ENCODE measurements at places on chromosomes 2 and 18.

- no peak for DNase-seq
Observed at GRCh38 chr2:211144078-211144477, 587.7 kb downstream of the CPS1 start.

GRCh38 chr2:20021405-20022009 is 9.0 kb upstream of the MATN3 start:
- no peak for DNase-seq

GRCh38 chr2:341912-342311 is 54.0 kb upstream of the ALKAL2 start:
- no peak for DNase-seq

GRCh38 chr18:24013051-24013450 is 1.5 kb upstream of the TTC39C start:
- no peak for DNase-seq

DNA sequence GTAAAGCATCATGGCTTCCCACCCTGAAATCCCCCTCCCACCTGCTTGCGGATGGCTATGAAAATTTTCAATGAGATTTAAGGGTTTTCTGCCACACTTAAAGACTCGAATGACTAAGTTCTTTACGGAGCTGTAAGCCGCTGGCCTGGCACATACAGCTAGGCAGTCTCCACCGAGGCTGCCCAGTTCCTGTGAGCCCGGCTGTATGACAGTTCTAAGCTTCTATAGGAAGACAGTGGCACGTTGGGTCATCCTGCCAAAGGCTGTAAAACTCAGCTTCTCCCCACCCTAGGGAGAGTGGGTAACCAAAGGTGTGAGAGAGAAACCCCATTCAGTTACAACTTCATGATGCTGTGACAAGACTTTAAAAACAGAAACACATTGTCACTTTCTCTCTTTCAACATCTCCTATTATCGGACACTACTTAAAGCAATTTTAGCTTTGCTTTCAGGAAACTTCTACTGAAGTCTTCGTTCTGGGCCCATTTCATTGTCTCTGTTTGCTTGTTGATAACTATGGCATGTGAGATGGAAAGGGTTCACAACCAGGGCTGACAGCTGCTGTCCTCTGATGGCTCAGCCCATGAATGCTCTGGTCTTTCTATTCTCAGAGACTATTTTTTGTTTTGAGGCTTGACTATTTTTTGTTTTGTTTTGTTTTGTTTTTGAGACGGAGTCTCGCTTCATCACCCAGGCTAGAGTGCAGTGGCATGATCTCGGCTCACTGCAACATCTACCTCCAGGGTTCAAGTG is 7.1 kb downstream of the CASP8 start:
- DNase-seq: no peak

- no peak for DNase-seq
Observed at GRCh38 chr2:85743304-85743978, 10.3 kb upstream of the ATOH8 start.

- DNase-seq: no peak
Observed at GRCh38 chr2:218145124-218145523, 19.3 kb downstream of the CXCR2 start.

DNA sequence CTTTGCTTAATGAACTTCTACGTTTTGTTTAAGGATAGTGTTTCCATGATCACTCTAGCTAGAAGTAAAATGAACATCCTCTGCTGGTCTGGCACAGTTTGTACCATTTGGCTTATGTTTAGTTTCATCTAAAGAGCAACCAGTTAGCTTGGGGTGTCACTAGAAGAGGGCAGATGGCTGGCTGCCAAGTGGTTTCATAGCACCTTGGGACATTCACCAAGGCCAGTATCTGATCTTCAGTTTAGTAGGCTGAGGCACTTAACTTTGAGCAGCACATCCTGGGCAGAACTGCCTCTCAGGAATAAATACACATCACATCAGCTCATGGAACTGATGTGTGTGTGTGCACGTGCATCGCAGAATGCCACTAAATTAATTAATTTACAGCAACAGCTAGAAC is 68.4 kb downstream of the NXPH2 start:
- no peak for DNase-seq

DNA sequence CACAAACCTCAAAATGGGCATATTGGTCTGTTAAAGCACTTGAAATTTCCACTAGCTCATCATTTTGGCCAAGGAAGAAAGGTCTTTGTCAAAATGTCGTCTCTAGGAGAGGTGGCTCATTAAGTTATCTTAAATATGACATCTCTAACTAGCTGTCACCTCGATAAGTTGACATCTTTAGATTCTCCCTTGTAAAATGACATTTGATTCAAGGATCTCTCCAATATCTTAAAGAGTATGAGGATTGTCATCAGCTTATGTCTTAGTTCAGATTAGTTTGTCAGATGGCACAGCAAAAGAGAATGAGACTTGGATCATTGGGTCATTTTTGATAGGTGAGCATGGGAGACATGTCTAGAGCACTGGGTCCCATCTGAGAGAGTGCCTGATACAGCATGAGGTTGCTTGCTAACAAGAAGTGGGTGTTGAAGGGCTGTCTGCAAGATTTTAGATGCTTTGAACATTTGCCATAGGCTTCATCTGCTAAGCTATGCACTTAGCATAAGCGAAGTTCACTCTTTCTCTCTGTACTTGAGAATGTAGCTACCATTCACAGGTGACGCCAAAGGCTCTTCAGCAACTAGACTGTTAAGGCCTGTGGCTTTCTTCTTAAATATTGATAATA is 12.9 kb downstream of the PTPRM start:
- DNase-seq: no peak

GRCh38 chr2:98393354-98393753 is 47.1 kb downstream of the CNGA3 start:
- no peak for DNase-seq

DNA sequence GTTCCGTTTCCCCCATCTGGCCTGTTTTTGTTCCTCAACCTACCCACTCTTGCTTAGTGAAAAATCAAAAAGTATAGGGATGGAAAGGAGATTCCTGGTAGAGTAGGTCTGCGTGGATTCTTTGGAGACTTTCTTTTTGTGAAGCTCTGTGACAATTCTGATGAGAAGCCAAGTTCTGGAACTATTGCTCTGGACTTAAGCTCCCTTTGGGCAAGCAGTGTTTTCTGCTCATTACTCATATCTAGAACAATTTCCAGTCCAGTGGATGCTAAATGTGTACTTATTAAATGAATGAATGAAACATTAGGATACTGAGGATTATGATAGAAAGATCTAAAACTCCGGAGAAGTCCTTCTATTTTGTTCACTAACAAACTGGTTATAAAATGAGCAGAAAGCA is 76.5 kb downstream of the SOCS6 start:
- no peak for DNase-seq

DNA sequence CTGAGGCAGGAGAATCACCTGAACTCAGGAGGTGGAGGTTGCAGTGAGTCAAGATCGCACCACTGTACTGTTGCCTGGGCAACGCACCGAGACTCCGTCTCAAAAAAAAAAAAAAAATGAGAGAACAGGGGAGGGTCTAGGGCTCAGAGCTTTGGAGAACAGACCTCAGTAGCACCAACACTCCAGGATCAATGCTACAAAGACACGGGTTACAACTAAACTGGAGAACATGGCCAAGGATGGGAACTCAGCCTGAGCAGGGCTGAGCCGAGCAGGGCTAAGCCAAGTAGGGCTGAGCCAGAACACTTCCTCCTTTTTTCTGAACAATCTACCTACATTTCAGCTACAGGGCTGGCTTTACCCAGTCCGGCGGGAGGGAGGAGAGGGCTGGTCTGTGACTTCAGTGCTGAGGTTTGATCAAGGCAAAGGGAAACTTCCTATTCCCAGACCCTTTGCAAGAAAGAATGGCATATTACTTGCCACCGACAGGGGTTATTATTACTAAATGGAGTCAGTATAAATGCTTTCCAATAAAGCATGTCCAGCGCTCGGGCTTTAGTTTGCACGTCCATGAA is 2.9 kb upstream of the CASP8 start:
- peak; percentile 41 for DNase-seq

DNA sequence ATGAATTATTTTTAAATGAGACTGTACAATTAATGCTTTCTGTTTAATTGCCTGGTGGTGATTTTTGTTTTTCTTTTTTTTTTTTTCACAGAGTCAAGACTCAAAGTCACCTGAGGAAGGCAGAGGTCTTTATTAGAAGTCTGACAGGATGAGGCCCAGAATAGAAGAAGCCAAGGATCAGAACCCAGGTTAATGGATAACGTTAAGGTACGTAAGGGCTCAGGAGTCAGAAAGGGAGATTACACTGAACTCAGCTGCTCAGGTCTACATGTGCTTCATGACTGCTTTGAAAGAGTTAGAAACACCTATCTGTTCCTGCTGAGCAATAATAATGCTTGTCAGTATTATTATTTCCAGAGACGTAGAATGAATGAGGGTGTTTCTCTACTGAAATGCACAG is 196.5 kb downstream of the LRATD1 start:
- no peak for DNase-seq

DNA sequence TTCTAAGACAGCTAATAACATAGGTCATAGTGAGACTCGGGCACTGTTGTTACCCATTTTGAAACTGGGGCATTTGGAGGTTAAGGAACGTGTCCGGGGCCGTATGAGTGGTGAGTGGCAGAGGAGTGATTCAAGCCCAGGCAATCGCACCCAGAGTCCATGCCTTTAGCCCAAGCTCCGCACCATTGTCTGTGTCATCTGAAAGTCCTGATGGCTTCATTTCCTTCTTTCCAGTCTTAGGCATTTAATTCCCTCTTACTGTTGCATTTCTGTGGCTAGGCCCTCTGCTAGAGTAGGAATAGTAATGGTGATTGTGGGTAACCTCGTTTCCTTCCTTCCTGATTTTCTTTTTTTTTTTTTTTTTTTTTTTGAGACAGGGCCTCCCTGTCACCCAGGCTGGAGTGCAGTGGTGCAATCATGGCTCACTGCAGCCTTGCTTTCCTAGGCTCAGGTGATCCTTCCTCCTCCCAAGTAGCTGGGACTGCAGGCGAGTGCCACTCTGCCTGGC is 49.8 kb upstream of the ASB1 start:
- no peak for DNase-seq

DNA sequence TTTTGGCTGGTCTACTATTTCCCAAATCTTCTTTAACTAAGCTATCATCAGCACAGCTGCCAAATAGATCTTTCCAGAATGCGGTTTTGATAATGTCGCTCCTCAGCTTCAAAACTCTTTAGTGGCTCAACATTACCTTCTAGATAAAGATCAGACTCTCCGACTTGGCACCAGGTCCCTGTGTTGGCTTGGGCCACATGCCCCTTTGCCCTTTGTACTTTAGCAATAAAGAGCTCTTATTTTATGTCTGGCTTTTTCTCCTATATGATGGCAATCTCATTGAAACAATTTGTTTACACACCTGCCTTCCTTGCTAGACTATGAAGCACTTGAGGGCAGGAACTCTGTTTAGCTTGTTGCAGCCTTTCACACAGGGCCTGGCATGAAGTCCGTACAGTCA is 128.9 kb upstream of the GATA6 start:
- DNase-seq: no peak

GRCh38 chr2:140177086-140177485 is 1396.9 kb upstream of the NXPH2 start:
- DNase-seq: no peak

- no peak for DNase-seq
Observed at GRCh38 chr2:225290757-225291400, 108.6 kb upstream of the NYAP2 start.

GRCh38 chr2:138106606-138107005 is 142.3 kb downstream of the HNMT start:
- no peak for DNase-seq

GRCh38 chr2:164145093-164145987 is 409.5 kb upstream of the FIGN start:
- no peak for DNase-seq

- DNase-seq: no peak
Observed at GRCh38 chr2:231904161-231904611, 22.0 kb downstream of the NPPC start.

DNA sequence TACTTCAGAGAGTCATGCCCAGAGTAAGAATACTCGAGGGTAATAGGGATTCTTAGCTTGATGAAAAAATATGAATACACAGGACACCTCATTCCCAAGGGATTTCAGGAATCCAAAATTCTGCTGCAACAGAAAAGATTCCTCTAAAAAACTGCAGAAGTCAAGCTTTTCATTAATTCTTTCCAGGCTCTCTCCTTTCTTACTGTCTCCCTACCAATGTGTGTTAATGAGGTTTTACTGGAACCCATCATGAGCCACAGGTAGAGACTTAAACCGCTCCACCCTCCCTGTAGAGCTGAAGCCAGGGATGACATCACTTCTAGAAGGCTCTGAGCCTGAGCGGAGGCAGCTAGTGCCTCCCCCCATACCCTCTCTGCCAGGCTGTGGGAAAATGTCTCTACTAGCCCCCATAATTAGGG is 3.4 kb downstream of the SDC1 start:
- DNase-seq: no peak

- peak; percentile 56 for DNase-seq
Observed at GRCh38 chr2:219308142-219309101, 779 bp downstream of the PTPRN start.

DNA sequence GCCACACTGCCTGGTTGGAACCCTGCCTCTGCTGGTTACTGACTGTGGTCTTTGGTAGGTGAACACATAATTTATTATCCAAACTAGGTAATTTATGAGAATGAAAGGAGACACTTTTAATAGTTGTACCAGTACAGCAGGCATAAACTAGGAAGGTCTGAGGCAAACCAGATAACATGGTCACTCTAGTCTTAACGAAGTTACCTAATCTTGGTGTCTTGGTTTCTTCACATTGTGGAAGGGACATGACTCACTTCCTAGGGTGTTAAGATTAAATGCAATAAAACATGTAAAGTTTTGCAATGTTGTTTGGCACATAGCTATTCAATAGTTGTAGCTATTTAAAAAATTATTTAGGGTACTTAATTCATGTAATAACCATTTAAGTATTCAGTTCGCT is 23.3 kb downstream of the SPTBN1 start:
- no peak for DNase-seq

GRCh38 chr18:37084912-37085311 is 256.0 kb downstream of the KIAA1328 start:
- no peak for DNase-seq

GRCh38 chr2:19747310-19748072 is 154.3 kb downstream of the TTC32 start:
- no peak for DNase-seq

GRCh38 chr2:103028181-103028580 is 266.4 kb downstream of the TMEM182 start:
- no peak for DNase-seq

DNA sequence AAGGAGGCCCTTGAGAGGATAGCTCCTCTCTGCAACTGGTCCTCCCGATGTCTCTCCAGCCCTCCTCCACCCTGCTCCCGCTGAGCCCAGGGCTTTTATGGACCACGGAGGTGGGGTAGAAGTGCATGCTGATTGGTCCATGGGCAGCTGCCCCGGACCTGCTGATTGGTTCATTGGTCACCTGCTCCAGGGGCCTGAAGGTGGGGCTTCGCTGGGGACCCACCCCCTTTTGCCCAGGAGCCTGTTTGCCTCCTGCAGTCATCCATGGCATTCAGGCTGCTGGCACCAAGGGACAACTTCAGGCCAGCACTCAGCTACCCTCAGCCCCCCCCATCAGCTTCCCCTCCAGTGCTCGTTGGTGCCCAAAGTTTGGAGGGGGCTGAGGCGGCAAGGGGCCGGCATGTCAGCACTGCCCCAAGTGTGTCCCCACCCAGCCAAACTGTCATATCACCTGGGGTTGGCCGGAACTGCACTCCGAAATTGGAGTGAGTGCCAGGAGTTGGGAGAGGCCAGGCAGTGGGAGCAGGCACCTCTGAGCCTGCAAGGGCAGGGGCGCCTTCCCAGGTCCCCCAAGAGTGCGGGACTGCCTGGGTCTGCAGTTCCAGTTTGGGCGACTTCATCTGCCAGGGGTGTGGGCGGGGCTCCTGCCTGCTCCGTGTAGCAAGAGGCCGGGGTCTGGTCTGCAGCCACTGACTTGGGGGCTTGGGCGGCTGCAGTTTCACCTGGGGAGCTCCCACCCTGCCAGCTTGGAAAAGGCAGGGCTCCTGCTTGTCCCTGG is 288.9 kb downstream of the RDH14 start:
- no peak for DNase-seq
